Esophagus muscularis mucosa (tissue), 4 donors: ENCODE measurements at places on chromosomes 4 and X. TPM values are rescaled to one million over a fixed set of nuclear protein-coding genes. Genes with fewer than 3 reads are reported as not detected.
A peak's percentile ranks its signal among the peaks of the same experiment; 100 is the strongest.

DNA sequence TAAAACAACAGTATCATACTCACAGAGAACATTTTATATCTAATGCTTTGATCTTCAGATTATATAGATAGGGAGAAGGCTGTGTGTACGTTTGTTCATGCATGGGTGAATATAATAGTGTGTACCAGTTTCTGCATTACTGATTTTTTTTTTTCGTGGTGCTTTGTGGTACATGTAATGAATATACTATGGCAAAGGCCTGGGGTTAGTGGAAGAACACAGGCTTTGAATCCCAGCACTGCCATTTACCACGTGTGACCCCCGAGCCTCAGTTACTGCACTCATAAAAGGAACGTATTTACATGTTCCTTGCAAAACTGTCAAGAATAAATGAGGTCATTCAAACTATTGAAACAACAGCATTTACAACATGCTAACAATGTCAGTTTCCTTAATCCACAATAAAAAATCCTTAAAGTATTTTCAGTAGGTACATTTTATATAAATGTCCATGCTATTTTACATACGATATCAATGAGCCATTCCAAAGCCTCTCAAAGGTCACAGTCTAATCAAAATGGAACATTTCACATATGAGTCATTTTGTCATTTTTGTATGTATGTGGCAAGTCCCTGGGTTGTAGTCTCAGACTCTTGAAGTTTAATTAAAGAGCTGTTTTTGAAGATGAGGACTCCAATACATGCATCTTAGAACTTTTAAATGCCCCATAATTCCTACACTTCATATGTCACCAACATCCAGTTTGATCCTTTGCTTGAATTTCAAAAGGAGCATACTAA is 242.8 kb downstream of the PPP3CA start:
- no peaks in the 10 kb centered on the region for H3K36me3 ChIP-seq
- no peak overlapping the region for H3K27ac ChIP-seq
- H3K4me3 ChIP-seq: no peak overlapping the region
- H3K4me1 ChIP-seq: peaks cover 25% of the 10 kb centered on the region
- DNase-seq: no peak

Gene GPR173
- 0.97 TPM for total RNA-seq

GRCh38 chr4:110553197-110553596 is 69.7 kb downstream of the PITX2 start:
- H3K27me3 ChIP-seq: no peaks in the 10 kb centered on the region
- no peaks in the 10 kb centered on the region for H3K4me1 ChIP-seq
- H3K4me3 ChIP-seq: no peak overlapping the region
- no peaks in the 10 kb centered on the region for H3K36me3 ChIP-seq
- H3K27ac ChIP-seq: no peak overlapping the region
- no peak for DNase-seq

Gene PITX2
- 48.6 TPM for total RNA-seq

- DNase-seq: no peak
- H3K27ac ChIP-seq: no peak overlapping the region
- no peak overlapping the region for H3K4me3 ChIP-seq
- no peaks in the 10 kb centered on the region for H3K27me3 ChIP-seq
- no peaks in the 10 kb centered on the region for H3K4me1 ChIP-seq
Observed at GRCh38 chr4:72295966-72296557, 264.3 kb downstream of the NPFFR2 start.

DNA sequence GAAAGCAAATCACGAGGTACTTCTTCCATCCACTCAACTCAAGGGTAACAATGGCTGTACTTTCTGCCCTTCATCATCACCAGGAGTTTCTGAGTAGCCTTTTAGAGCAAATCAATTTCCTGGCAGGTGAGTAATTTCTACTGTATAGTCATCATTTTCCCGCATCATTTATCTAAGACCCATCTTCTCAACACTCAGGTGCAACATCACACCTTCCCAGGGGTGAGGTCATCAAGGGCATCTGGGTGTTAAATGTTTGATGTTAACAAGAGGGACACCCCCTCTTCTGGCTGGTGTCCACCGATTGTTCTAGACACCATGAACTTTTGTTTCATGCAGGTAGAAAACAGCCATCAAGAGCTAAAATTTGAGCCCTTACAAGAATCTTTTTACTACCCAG is 313.4 kb upstream of the MAGEB2 start:
- no peaks in the 10 kb centered on the region for H3K36me3 ChIP-seq
- H3K27ac ChIP-seq: no peak overlapping the region
- no peaks in the 10 kb centered on the region for H3K27me3 ChIP-seq
- no peak overlapping the region for H3K4me3 ChIP-seq
- H3K4me1 ChIP-seq: no peaks in the 10 kb centered on the region

DNA sequence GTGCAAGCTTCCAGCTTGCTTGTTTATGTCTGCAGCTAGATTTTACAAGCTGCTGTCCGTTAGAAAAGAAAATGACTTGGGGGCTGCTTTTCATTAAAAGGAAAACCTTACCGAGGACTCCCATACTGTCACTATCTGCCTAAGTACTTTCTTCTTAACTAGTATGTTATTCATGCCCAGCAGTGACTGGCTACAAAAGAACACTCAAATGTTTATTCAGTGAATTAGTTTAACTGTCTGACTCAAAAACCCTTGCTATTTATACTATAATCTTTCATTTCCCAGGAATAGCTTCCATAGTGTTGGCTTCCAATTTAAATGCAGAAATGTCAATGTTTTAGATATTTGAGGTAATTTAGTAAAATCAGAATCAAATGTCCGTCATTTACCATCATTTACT is 164.9 kb downstream of the DTHD1 start:
- H3K4me3 ChIP-seq: no peak overlapping the region
- no peaks in the 10 kb centered on the region for H3K27me3 ChIP-seq
- H3K4me1 ChIP-seq: no peaks in the 10 kb centered on the region
- no peak overlapping the region for H3K27ac ChIP-seq
- no peaks in the 10 kb centered on the region for H3K36me3 ChIP-seq

Gene HSFX4
- total RNA-seq: not detected

DNA sequence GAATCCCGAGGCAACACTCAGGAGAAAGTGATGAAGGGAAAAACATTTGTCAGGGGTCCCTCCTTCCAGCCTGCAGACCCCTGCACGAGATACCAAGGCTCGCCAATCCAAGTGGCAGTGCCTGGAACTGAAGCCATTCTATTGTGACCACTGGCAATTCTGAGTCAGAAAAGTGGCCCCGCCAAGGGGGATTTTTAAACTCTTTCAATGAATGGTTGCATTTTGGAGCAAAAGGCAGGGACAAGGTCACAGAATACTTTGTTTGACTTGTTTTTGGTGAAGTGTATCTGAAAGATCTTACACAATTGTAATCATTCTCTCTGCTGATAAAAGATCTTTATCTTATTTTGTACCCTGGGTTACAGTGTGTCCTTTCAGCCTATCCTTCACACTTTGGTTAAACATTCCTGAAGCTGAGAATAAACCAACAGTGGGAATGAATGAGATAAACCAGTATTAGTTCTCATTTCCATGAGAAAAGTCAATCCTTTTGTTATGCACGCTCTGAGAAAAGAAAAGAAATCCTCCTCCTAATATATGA is 115.9 kb upstream of the PDLIM3 start:
- peaks cover 14% of the 10 kb centered on the region for H3K4me1 ChIP-seq
- H3K27ac ChIP-seq: peak overlapping the region; percentile 27
- no peak overlapping the region for H3K4me3 ChIP-seq
- no peaks in the 10 kb centered on the region for H3K27me3 ChIP-seq
- no peak for DNase-seq
- peaks cover 21% of the 10 kb centered on the region for H3K36me3 ChIP-seq

DNA sequence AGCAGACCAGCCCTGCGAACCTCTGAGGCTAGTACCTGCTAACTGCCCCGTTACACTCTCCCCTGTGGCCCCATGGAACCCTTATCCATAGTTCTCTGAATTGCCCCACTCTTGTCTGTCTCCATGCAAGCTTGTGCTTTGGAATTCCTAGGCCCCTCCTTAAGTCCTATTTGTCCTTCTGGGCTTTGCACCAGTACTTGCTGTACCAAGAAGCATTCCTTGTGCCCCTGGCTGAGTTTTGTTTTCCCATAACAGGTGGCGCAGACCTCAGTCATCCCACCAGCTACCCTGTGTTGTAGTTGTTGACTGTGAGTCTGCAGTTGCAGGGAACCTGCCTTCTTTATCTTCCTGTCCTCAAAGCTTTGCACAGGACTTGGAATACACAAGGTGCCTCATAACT is 147.9 kb downstream of the AMMECR1 start:
- no peaks in the 10 kb centered on the region for H3K36me3 ChIP-seq
- no peak for DNase-seq
- no peaks in the 10 kb centered on the region for H3K27me3 ChIP-seq
- no peaks in the 10 kb centered on the region for H3K4me1 ChIP-seq

Gene PF4V1
- not detected for total RNA-seq

Gene DGKK
- not detected for total RNA-seq

GRCh38 chr4:2396781-2397368 is 21.6 kb downstream of the ZFYVE28 start:
- no peak overlapping the region for H3K4me3 ChIP-seq
- no peaks in the 10 kb centered on the region for H3K27me3 ChIP-seq
- H3K4me1 ChIP-seq: peaks cover 5% of the 10 kb centered on the region
- H3K27ac ChIP-seq: no peak overlapping the region
- DNase-seq: no peak

- no peak overlapping the region for H3K4me3 ChIP-seq
- no peaks in the 10 kb centered on the region for H3K4me1 ChIP-seq
- no peak for DNase-seq
Observed at GRCh38 chrX:134246282-134246681, 9.3 kb downstream of the CCDC160 start.

DNA sequence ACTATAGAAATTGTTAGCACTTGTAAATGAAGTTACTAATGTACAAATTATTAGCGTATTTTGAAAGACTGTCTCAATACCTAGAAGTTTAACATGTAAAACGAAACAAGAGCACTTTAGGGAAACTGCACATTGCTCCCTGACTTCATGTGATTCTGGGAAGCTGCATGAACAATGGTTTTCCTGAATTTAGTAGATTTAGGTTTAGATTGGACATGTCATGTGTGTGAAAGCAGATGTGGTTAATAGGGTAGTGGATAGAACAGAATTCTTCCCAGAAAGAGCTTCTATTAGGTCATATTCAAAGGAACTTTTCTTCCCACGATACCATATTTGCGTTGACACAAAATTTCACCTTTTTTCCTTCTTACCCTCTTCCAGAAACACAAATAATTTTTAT is 14.9 kb upstream of the CXCL8 start:
- no peaks in the 10 kb centered on the region for H3K27me3 ChIP-seq
- H3K4me1 ChIP-seq: peaks cover 4% of the 10 kb centered on the region
- H3K4me3 ChIP-seq: no peak overlapping the region
- H3K36me3 ChIP-seq: no peaks in the 10 kb centered on the region

- no peak for DNase-seq
- no peaks in the 10 kb centered on the region for H3K4me1 ChIP-seq
- H3K27ac ChIP-seq: no peak overlapping the region
- H3K4me3 ChIP-seq: no peak overlapping the region
- H3K36me3 ChIP-seq: no peaks in the 10 kb centered on the region
- H3K27me3 ChIP-seq: no peaks in the 10 kb centered on the region
Observed at GRCh38 chrX:149383852-149384251, 121.3 kb downstream of the IDS start.

GRCh38 chr4:78671903-78672815 is 104.0 kb upstream of the BMP2K start:
- H3K4me3 ChIP-seq: no peak overlapping the region
- peak overlapping the region; percentile 31 for H3K27ac ChIP-seq
- no peaks in the 10 kb centered on the region for H3K36me3 ChIP-seq
- no peaks in the 10 kb centered on the region for H3K27me3 ChIP-seq
- DNase-seq: peak; percentile 82

GRCh38 chrX:121216641-121217374 is 169.4 kb downstream of the GLUD2 start:
- no peaks in the 10 kb centered on the region for H3K36me3 ChIP-seq
- DNase-seq: no peak
- H3K4me1 ChIP-seq: no peaks in the 10 kb centered on the region
- H3K4me3 ChIP-seq: no peak overlapping the region
- H3K27ac ChIP-seq: no peak overlapping the region

Gene SUPT20HL1
- not detected for total RNA-seq

GRCh38 chr4:99028187-99028586 is 32.7 kb downstream of the METAP1 start:
- no peak for DNase-seq
- no peak overlapping the region for H3K27ac ChIP-seq
- no peaks in the 10 kb centered on the region for H3K36me3 ChIP-seq
- peaks cover 33% of the 10 kb centered on the region for H3K4me1 ChIP-seq

GRCh38 chr4:167424341-167425256 is 190.3 kb upstream of the SPOCK3 start:
- H3K4me3 ChIP-seq: no peak overlapping the region
- no peaks in the 10 kb centered on the region for H3K4me1 ChIP-seq
- no peak for DNase-seq
- H3K36me3 ChIP-seq: no peaks in the 10 kb centered on the region

DNA sequence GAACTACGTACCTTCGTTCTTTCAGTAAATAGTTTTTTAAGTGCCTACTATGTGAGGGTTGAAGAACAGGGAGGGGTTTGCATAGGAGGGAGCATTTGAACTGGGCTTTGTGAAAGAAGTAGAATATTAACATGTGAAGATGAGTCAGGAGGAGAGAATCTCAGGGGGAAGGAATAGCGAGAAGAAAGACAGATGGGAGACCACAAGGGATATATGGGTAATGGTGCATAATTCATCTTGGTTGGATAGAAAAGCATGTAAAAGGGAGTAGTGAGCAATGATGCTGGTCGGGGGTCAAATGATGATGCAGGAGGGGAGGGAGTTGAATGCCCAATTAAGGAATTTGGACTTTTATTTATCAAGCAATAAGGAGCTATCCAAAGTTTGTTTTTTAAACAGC is 52.7 kb downstream of the TMEM164 start:
- DNase-seq: no peak
- H3K4me1 ChIP-seq: no peaks in the 10 kb centered on the region
- H3K36me3 ChIP-seq: no peaks in the 10 kb centered on the region
- no peak overlapping the region for H3K27ac ChIP-seq
- no peak overlapping the region for H3K4me3 ChIP-seq

DNA sequence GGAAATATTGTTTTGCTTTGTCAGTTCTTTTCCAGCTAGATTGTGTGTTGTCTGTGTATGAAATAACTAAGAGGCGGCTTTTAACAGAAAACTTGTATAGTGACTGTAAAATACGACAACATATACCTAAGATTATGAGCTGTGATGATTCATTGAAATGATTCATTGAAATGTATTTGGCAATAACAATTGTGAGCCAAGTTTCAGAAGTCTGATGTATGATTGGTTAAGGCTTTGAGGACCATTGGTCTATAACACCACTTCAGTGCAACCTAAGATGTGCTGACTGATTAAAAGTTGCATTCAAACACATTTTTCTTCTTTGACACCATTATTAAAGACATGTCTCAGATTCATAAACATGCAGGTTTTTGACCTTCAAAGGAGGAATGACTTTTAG is 76.6 kb downstream of the PTPN13 start:
- H3K27ac ChIP-seq: no peak overlapping the region
- no peak overlapping the region for H3K4me3 ChIP-seq
- no peaks in the 10 kb centered on the region for H3K27me3 ChIP-seq
- H3K4me1 ChIP-seq: no peaks in the 10 kb centered on the region
- DNase-seq: no peak

DNA sequence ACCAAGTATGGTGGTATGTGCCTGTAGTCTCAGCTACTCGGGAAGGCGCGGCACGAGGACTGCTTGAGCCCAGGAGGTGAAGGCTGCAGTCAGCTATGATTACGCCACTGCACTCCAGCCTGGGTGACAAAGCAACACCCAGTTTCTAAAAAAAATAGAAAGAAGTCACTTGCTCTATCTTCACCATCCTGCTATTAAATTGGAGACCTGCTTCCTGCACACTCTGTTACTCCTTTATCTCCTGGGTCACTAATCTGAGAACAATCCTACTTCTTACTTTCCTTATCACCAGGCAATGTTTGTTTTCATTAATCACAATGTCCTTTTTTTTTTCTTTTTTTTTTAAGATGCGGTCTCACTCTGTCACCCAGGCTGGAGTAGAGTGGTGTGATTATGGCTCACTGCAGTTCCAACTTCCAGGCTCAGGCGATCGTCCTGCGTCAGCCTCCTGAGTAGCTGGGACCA is 16.2 kb downstream of the PRKX start:
- DNase-seq: no peak
- no peaks in the 10 kb centered on the region for H3K36me3 ChIP-seq
- H3K27ac ChIP-seq: peak overlapping the region; percentile 40
- H3K27me3 ChIP-seq: no peaks in the 10 kb centered on the region
